Putamen (tissue), 1 donor: ENCODE measurements at places on chromosomes 4 and X.

- no peak for DNase-seq
Observed at GRCh38 chr4:184169225-184169867, 48.3 kb downstream of the ENPP6 start.

GRCh38 chr4:143335979-143336780 lies 496 bp upstream of the GAB1 start:
- DNase-seq: peak; percentile 92

GRCh38 chr4:176479767-176480166 lies 160.0 kb downstream of the SPCS3 start:
- no peak for DNase-seq

- no peak for DNase-seq
Observed at GRCh38 chrX:21408788-21409187, 34.6 kb downstream of the CNKSR2 start.

GRCh38 chr4:177427192-177427591 lies 15.0 kb downstream of the AGA start:
- DNase-seq: peak; percentile 9

- DNase-seq: no peak
Observed at GRCh38 chr4:29560452-29560851, 1159.7 kb upstream of the PCDH7 start.

GRCh38 chr4:10203851-10204250 lies 87.3 kb upstream of the WDR1 start:
- no peak for DNase-seq

- no peak for DNase-seq
Observed at GRCh38 chr4:108972613-108973283, 209.9 kb upstream of the ETNPPL start.

GRCh38 chr4:7166237-7166636 lies 26.1 kb upstream of the SORCS2 start:
- DNase-seq: no peak

DNA sequence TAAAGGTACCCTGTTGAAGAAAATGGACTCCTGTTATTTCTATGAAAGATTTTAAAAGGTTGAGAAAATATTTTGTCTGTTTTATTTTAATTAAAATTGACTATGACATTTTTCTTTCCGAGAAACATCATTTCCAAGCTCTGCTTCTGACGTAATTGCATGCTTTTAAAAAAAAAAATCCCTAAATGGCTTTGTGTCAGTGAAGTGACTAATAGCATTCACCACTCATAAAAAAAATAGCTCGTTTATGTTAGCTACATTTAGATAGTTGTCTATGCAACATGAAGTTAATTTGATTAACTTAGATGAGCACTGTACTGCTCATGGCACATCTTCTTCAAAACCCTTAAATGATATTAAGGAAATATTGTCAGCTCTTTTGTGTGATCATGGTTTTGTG lies 105.1 kb upstream of the KLHL13 start:
- no peak for DNase-seq

GRCh38 chr4:19054916-19055315 lies 1033.4 kb upstream of the LCORL start:
- no peak for DNase-seq

- no peak for DNase-seq
Observed at GRCh38 chr4:41148292-41148691, 66.0 kb downstream of the APBB2 start.

DNA sequence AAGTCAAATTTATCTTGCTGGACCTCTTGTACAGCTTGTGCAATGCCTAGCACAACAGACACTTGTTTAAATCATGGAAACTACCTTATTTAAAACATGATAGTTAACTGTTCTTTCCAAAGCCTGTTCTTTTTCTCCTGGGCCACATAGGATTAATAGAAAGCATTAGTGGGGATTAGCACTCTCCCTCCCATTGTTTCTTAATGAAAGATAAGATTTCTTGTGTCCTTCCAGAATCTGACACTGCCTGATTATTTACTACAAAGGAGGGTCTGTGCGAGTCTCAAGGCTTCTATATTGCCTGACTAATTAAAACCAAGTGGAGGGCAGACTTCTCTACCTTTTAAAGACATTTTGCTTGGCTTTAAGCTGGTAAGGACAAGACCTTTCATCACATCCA lies 8.5 kb upstream of the ELMOD2 start:
- DNase-seq: no peak

DNA sequence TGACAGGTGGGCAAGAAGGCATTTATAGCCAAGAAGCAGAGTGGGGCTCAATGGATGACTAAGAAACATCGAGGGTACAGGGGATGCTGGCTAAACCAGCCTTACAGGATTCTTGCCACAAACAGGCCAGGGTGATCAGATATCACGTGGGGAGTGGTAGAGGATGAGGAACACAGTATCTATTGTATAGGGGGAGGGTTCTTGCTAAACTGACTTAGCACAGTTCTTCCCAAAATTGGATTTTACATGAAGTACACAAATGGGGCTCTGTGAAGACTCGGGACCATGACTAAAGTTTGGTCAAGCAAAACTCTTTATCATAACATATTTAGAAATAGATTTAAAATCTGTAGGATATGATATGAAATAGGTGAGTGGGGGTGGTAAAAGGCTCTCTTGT lies 144.0 kb upstream of the ATOH1 start:
- no peak for DNase-seq

- no peak for DNase-seq
Observed at GRCh38 chrX:1323315-1323714, 13.3 kb upstream of the IL3RA start.

DNA sequence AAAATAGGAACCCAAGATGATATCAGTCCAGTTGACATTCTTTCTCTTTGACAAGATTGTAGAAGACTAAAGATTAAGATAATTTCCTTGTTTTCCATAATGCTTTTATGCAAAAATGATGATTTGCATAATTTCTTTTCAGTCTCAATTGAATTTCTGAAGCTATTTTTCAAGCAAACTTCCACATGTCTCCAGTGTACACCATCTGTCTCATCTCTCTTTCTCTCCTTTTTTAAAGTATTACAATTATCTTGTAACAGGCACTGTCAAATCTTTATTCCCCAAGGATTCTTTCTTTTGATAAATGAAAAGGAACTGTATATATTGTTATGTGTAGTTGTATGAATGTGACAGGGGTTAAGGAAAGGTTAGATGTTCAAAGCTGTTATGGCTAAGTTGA lies 7.9 kb upstream of the SH3RF1 start:
- no peak for DNase-seq

DNA sequence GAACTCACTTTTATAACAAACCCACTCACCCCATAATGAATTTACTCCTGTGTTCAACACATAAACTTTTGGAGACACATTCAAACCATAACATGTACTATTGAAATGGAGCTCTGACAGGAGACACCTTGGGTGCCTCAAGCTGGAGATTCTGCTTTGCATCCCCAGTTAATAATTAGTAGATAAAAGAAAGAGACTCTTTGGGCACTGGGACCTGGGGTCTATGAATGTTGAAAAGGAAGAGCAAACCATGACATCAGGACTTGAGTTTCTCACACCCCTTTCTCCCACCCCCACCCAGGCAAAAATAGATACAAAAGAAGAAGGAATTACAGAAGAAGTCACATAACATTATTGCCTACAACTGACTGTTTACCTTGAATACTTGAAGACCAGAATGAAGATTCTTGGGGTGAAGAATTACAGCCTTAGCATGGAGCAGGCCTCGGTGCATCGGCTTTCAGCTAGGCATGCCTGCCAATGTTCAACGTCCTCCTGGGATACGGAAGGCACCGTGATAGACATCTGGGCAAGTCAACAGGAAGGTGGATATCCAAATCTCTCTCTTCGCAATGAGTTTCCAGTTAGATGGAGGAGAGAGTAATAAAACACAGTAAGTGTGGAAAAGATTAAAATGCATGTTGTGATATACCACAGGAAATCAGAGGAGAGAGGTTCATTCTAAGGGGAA lies 316.0 kb downstream of the TRIML1 start:
- DNase-seq: no peak

GRCh38 chr4:27714073-27714472 lies 853.4 kb downstream of the STIM2 start:
- DNase-seq: no peak

DNA sequence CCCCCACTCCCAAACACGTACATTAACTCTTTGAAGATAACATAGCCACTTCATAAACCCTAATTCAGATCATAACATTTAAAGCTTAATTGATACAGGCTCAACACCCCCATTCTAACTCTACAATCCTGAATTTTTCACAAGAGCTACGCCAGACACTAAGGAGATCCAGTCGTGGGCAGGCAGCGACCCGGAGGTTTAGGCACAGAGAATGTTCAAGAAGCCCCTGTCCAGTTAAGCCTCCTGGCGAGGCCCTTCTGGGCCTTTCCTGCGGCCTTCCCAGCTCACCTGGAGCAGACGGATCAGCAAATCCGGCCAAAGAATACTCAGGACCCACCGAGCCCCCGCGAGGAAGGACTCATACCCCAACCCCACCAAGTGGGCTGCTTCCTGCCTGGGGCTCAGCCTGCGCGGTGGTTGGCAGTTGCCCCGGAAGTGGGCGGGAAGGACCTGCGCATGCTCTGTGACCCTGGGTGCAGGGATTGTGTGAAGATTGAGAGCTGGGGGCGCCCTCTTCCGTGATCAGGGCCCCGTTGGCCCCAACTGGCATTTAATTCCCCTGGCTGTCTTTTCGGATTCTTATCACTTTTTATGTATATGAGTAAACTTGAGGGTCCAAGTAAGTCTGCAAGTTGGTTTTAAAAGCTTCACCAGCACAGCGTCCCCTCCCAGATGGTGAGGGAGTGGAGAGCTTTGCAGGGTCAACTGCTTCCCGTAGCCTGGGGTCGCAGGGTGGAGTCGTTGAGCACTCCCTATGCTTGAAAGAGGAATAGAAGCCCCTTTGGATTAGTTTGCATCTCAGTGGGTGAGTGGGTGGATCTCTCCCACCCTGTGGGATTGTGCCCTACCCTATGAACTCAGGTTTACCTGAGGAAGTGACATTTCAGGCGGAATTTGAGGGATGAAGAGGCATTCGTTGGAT lies at the start of gene TRIM61:
TRIM61 (minus strand) TSS at position 415 of the 922 bp plus-strand sequence. CDS start 7,655 bp downstream, outside the sequence.
- DNase-seq: peak; percentile 66

- no peak for DNase-seq
Observed at GRCh38 chr4:156888762-156889161, 82.8 kb downstream of the PDGFC start.

- DNase-seq: no peak
Observed at GRCh38 chr4:93710101-93710846, 118.3 kb upstream of the ATOH1 start.

- no peak for DNase-seq
Observed at GRCh38 chrX:30938295-30938694, 49.2 kb upstream of the TAB3 start.

- no peak for DNase-seq
Observed at GRCh38 chrX:113770071-113770470, 813.8 kb upstream of the HTR2C start.

- no peak for DNase-seq
Observed at GRCh38 chr4:69485130-69485529, 10.6 kb downstream of the UGT2B4 start.

DNA sequence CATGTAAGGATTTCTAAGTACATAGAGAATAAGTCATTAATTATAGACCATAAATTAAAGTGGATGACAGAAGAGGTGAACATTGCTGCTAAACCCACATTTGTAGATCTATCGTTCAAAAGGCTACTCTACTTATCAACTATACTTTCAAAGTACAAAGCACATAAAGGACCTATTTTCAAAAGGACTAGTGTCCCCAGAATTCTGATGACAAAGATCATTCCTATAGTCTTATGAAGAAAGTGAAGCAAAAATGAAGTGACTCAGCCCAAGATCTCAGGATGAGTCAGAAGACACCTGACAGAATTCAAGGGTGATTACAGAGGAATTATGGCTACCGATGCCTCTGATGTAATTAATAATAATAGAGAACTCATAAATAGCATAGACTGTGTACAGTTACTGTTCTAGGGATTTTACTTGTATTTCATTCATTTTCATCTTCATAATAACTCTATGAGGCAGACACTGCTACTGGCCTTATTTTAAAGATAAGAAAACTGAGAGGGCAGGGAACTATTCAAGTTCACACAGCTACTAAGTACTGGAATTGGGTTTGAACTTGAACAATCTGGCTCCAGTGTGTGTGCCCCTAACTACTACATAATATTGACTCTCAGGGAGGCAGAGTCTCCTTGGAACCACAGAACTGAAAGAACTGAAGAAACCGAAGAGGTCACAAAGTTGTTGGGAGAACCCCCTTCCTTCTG lies 17.1 kb downstream of the USP46 start:
- no peak for DNase-seq

GRCh38 chr4:114758066-114758465 lies 159.5 kb downstream of the UGT8 start:
- no peak for DNase-seq

DNA sequence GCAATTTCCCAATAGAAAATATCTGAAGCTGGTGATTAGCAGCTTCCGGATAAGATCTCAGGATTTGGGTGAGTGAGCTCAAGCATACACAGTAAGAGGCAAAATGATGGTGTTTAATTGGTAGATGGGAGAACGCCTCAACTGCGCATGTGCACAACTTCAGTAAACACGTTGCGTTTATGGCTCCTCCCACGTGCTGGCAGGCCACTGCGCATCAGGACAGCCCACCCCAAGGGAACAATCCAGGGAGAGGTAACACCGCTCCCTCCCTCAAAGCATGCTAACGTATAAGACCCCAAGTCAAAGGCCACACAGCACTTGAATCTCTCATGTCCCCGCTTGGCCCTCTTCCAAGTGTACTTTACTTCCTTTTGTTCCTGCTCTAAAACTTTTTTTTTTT lies 10.3 kb upstream of the CENPU start:
- no peak for DNase-seq

DNA sequence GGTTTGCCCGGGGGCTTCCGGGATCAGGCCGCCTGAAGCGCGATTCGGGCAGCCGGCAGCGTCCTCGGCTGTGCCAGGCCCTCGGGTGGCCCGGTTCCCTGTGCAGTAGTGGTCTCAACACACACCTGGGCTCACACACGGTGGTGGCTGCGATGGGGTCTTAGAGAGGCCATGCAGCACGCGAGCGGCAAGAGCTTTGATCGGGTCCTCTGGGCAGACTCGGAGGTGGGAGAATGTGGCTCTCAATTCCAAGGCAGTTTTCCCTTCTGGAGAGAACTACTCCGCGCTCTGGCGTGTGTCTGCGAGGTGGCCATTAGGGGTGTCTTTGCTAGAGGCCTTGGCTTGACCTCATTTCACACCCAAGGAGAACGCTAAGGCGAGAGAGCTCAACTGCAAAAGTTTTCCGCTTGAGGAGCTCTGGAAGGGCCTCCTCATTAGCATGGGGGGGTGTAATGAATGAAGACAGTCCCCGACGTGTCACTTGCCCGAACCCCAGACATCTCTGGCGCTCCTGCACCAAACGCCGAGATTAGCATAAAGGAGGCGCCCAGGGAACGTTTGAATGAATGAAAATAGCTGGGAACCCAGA lies 771 bp upstream of the RBPJ start:
- no peak for DNase-seq

GRCh38 chr4:169094656-169095231 lies 84.7 kb upstream of the CBR4 start:
- no peak for DNase-seq

GRCh38 chrX:120293015-120293414 lies 18.2 kb downstream of the TMEM255A start:
- no peak for DNase-seq

DNA sequence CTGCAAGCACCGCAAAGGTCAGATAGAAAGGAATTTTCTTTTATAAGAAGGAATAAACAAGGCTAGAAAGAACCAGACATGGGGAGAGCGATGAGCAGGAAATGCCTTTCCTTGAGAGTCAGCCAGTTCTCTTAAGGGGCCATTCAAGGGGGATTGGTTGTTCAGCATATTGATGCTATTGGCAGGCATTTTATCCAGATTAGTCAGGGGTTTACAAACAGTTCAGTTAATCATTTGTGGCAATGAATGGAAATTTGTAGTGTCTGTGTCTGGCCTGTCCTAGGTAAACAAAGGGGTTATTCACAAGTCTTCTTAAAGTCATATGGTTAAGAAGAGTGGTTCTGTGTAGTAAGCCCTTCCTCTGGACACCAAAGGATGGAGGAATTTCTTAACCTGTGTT lies 184.7 kb upstream of the FRMPD4 start:
- no peak for DNase-seq
